ENCODE measurements at places on chromosomes 4 and X.

DNA sequence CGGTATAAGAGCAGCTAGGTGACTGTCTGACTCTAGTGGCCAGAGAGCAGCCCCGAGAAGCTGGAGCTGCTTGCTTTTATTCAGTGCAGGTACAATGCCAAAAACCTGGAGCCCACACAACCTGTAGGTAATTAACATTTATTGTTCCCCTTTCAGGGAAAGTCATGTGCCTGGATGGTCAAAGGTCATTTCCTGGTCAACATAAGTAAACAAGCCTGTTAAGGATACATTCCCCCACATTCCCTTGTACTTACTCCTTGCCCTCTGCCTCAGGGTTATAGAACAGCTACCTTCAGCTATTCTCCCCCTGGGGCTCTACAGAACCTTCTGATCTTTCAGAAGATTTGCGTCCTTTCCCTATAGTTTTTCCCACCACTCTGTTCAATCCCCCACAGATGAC lies 253.4 kb downstream of the TMA16 start:
- no peak for DNase-seq

DNA sequence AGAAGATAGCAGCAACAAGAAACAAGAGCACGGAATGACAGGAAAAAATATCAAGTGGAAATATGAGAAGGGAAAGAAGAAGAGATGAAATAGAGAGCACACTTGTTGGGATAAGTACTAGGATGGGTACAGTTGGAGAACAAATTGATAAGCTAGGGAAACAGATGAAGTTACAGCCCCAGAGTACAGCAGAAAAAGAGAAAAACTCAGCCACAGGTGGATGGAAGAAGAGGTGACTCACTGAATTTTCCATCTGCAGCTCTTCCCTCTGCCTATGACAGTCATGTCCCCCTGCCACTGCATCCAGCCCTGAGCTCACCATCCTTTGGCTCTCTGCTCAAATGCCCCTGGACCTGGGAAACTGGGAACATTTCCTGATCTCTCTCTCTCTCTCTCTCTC lies 209.0 kb downstream of the BCOR start:
- DNase-seq = no peak

- no peak for DNase-seq
Measured at GRCh38 chr4:42142591-42142990, 9.9 kb downstream of the BEND4 start.

GRCh38 chr4:26048378-26048882 lies 134.4 kb downstream of the SMIM20 start:
- no peak for DNase-seq

DNA sequence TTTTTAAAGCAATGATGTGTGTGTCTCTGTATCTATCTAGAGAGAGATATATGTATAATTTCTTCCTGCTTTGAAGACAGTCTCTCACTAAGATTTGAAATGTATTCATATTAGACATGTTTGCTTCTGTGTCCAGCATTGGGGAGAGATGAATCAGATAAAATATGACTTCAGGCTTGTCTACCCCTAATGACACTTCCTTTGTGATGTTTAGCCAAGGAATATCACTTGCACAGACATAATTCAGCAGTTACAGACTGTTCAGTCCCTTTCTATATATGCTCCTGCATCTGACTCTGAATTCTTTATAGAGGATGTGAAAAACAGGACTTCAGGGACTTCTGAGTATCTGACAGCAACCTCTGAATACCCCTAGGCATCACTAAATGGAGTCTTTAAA lies 158.4 kb downstream of the DCLK2 start:
- DNase-seq = no peak

DNA sequence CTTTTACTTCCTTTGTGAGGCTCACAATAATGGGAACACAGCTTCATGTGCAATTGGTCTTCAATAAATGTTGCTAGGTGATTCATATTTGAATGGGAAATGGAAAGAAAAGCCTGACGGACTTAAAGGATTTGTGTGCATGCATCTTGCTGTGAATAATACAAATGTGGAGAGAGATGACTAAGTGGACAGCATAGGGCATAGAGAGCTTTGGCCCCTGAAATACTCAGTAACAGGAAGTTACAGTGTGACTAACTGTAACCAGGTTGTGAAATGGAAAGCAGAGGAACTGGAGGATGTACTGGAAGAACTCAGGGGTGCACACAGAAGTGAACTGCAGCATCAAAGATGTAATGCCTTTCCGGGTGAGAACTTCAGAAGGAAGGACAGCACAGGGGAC lies 206.7 kb downstream of the MGST2 start:
- no peak for DNase-seq
